ENCODE measurements at places on chromosomes 5 and 9. TPM values are rescaled to one million over a fixed set of nuclear protein-coding genes. Genes with fewer than 3 reads are reported as not detected.
A peak's percentile ranks its signal among the peaks of the same experiment; 100 is the strongest.

DNA sequence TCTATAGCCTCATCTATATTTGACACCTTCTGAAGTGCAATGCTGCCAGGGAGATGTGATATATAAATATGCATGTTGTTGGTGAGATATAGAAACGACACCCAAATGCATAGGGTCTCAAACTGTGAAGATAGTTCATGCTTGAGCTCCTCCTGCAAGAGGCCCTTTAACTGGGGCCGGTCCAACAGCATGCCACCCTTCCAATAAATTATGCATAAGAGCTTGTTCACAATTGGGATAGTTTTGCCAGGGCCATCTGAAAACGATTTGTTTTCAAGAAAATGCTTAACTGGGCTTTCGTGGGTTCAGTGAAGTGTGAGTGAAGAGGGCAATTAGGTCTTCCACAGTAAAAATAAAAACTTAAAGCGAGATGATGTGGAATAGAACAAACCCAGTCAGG lies 424.2 kb upstream of the WWC1 start:
- no peak for DNase-seq

GRCh38 chr9:79471580-79472543 lies 99.9 kb upstream of the TLE4 start:
- DNase-seq: peak; percentile 12

- DNase-seq: no peak
Observed at GRCh38 chr5:66356011-66356565, 212.0 kb downstream of the SREK1 start.

- DNase-seq: no peak
Observed at GRCh38 chr5:159827861-159828260, 88.4 kb upstream of the ADRA1B start.

DNA sequence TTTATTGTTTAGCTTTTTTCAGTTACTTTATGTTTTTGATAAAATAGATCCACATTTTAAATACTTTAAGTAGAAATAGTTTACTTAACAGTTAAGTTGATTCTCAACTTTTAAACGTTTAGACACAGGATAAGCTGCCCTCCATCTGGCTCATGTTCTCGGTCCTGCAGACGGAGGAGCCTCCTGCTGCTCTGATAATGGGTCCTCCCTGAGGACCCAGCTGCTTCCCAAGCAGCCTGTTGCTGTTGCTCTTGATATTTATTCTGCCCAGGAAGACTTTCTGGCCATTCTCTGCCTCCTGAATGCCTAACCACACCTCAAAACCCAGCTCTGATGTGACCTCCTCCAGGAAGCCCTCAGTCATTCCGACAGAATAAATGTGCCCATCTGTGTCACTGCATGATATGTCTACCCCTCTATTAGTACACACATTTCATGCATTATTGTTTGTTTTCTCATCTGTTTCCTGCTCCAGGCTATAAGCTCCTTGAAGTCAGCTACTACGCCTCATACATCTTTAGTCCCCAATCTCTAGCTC lies 267.2 kb upstream of the MSX2 start:
- no peak for DNase-seq

DNA sequence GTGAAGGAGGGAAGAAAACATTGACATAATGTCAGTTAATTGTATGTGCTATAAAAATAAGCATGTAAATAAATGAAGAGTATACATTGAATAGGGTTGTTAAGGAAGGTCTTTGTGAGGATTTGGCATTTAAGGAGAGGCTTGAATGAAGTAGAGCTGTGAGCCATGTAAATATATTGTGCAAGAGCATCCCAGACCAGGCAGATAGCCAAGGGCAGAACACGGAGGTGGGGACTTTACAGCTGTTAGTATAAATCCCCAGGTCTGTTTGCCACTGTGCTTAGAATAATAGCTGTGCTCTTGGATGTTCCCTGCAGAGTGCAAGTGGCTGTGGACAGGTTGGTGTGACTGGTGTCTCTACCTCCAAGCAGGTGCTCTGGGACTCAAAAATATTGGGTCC lies 211.7 kb downstream of the LRRC70 start:
- DNase-seq: no peak

- DNase-seq: no peak
Observed at GRCh38 chr5:149422366-149423048, 43.4 kb upstream of the IL17B start.

DNA sequence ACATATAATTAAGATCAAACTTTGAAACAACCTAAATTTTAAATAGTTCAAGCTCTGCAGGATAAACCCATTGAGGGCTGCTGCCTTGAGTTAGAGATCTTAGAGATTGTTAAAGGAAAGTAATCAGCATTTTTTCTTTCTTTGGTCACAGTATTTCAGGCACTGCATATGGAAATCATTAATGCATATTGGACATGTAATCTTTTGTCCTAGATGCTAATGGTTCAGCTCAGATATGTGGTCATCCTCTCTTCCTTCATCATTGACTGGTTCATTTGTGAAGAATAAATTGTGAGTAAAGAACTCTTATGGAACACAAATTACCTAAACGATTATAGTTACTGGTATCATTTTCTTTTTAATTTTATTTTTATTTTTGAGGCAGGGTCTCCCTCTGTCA lies 82.0 kb upstream of the PRLR start:
- no peak for DNase-seq

CDH18 gene
- not detected for total RNA-seq

OGN gene
- not detected for total RNA-seq

FGFR4 gene
- 0.87 TPM for total RNA-seq

ECM2 gene
- total RNA-seq: not detected

FOXD4L3 gene
- not detected for total RNA-seq
